ENCODE measurements at places on chromosomes 4 and X.

DNA sequence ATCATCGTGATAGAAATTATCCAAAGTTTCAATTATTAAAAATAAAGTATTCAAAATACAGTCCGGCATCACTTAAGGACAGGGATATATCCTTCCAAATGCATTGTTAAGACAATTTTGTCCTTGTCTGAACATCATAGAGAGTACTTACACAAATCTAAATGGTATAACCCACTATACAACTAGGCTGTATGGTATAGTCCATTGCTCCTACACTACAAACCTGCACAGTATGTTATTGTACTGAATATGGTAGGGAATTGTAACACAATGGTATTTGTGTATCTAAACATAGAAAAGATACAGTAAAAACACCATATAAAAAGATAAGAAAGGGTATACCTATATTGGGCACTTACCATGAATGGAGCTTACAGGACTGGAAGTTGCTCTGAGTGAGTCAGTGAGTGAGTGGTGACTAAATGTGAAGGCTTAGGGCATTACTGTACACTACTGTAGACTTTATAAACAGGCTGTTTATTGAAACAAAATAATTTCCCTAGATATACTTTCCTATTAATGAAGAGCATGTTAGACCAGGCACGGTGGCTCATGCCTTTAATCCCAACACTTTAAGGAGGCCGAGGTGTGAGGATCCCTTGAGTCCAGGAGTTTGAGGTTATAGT lies 44.8 kb upstream of the PTPN13 start:
- H3K27ac ChIP-seq = no peak overlapping the region
- H3K27me3 ChIP-seq = no peaks in the 10 kb centered on the region
- no peaks in the 10 kb centered on the region for H3K36me3 ChIP-seq
- DNase-seq = no peak

DNA sequence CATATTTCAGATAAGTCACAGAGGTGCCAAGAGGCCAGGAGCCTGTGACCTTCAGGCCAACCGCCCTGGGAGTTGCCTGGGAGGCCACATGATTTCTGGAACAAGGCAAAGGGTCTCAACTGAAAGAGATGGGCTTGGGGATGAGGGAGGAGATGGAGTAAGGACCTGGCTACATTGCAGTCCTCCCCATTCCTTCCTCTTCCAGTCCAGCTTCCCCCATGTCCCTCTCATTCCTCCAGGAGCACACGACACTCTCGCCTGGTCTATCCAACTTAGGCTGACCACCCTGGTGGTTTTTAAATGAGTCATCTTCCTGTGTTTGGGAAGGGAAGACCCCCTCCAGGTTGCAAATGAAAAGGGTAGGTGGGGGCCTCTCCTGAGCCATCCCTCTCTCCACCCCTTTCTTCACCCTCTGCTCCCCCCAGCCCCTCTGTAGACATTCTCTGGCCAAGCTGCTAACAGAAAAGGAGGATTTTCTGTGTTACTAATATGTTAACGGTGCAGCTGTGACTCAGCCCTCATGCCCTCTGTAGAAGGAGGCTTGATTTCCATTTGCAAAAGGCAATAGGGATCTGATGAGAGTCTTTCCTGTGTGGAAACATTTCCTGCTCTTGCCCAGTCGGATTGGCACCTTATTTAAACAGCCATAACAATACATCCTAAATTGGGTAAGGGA lies 79.2 kb downstream of the RTL5 start:
- no peak overlapping the region for H3K4me3 ChIP-seq
- no peak overlapping the region for H3K27ac ChIP-seq
- no peak for DNase-seq
- no peaks in the 10 kb centered on the region for H3K36me3 ChIP-seq
- no peaks in the 10 kb centered on the region for H3K27me3 ChIP-seq

DNA sequence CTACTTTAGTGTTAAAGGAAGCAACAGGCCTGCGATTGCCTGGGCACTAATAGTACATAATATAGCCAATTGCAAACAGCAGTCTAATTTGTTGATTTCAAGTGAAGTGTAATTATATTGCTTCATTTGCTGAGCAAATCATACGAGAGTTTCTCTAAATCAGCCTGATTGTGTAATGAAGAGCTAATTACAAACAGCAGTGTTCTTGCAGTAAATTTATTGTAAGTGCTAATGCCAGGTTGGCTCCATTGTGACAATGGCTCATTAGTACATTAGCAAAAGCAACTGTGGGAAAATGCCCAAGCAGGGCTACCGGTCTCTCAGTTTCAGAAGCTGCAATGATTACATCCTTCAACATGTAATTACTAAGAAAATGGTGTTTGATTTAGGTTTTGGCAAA lies 591.5 kb downstream of the GALNTL6 start:
- no peaks in the 10 kb centered on the region for H3K27me3 ChIP-seq
- H3K27ac ChIP-seq = no peak overlapping the region
- no peaks in the 10 kb centered on the region for H3K36me3 ChIP-seq
- no peak for DNase-seq
- no peaks in the 10 kb centered on the region for H3K4me1 ChIP-seq
- H3K4me3 ChIP-seq = no peak overlapping the region

DNA sequence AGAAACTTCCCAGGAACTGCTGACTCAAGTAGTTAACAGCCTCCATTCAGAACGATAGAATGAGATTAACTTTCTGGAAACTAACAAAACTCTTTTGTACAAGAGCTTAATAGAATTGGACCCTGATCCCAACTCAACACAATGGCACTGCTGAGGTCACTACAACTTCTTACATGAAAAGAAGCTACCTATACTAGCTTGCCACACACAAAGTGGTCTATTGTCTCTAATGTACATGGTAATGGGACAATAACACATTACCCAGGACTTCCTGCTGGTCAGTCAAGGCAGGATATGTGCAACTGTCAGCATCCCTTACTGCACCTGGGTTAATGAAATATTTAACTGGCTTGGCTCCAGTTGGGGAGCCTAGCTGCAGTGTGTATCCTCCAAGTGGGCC lies 56.2 kb downstream of the BRCC3 start:
- no peaks in the 10 kb centered on the region for H3K4me1 ChIP-seq
- H3K27me3 ChIP-seq = no peaks in the 10 kb centered on the region
- H3K36me3 ChIP-seq = no peaks in the 10 kb centered on the region
- H3K27ac ChIP-seq = no peak overlapping the region
- H3K4me3 ChIP-seq = no peak overlapping the region
- DNase-seq = no peak

- no peak overlapping the region for H3K27ac ChIP-seq
- no peaks in the 10 kb centered on the region for H3K4me1 ChIP-seq
- no peak for DNase-seq
- H3K27me3 ChIP-seq = no peaks in the 10 kb centered on the region
- H3K4me3 ChIP-seq = no peak overlapping the region
Observed at GRCh38 chrX:12412561-12412960, 274.3 kb downstream of the FRMPD4 start.

DNA sequence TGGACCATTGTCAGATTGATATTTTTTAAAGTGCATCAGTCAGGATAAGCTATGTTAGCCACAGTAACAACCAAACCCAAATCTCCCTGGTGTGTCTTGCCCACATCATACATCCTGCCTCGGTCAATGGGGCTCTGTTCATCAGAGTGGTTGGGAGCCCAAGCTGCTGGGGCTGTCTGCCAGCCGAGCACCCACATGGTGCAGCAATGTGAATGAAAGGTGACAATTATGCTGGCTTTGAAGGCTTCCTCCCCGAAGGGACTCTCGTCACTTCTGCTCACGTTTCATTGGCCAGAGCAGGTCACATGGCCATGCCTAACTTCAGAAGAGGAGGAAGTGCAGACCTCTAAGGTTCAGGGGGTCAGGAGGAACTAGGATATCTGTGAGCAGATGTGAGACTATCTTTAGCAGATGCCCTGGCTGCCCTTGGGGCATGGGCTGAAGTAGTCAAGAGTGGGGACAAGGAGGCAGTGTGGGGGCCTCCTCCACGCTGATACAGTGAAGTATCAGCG lies 1.3 kb upstream of the JAKMIP1 start:
- H3K36me3 ChIP-seq = no peaks in the 10 kb centered on the region
- no peak overlapping the region for H3K4me3 ChIP-seq

Data from thyroid gland (tissue), 4 donors.